Stimulated activated CD4-positive, alpha-beta T cell treated with anti-CD3 and anti-CD28 coated beads, Interleukin-12 subunit alpha, Interleukin-12 subunit beta, amount 100 ng/mL, for 48 hours (primary cell): ENCODE measurements at places on chromosomes 12 and 14.

DNA sequence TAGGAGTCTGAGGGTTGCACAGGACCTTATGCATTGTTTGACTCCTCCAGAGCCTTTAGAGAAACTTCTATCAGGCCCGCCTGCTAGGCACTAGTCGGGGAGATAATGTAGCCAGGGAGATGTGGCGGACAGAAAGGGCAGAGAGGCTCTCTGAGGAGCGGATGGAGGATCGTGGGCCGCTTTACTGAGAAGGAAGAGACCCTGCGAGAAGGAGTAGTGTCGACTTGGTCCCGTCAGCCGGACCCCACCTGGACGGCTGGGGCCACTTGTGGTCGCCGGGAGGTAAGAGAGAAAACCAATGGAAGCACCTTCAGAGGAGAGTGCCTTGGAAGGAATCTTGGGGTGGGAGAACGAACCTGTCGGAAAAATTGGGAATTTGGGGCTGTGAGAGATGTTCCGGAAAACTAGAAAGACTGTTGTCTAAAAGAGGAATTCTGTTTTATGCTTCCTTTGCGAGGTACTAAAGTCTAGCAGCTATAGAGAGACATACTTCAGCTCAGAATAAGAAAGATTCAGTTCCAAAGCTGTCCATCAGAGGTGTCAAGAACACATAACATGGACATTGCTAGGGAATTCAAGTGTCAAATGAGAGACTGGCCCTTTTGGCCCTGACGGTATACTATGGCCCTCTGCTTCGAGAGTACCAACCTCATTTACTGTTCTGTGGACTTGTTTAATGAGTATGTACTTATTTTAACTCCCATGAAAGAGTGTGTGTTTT is 660 bp upstream of the MCRS1 start:
- no peak for DNase-seq

DNA sequence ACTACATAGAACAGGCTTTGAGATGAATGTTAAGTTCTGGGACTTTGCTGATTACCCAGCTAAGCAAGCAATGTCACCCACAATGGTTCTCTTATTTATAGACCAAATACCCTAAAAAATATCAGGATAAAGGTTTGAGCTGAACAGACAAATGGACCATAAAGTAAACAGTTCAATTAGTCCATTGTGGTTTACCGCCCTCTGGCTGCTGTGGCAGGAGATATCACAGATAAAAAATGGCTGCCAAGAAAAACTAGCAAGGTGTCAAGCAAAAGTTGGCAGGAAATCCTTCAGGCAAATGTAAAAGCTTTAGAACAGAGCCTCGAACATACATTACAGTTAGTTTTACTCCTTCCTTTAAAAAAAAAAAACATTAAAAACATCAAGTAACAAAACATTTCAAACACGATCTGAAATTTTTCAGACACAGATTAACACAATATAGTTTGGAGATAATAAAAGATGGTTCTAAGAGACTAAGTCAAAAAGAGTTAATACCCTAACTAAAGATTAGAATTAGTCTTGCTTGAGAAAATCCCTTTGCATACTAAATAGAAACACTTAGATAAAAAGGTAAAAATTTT is 41.3 kb downstream of the MED13L start:
- no peak for DNase-seq

- no peak for DNase-seq
These were observed 2.1 kb upstream of the SLC11A2 start for GRCh38 chr12:51028126-51028812.

- DNase-seq = no peak
These were observed 49.5 kb downstream of the BEGAIN start for GRCh38 chr14:100537446-100538350.

DNA sequence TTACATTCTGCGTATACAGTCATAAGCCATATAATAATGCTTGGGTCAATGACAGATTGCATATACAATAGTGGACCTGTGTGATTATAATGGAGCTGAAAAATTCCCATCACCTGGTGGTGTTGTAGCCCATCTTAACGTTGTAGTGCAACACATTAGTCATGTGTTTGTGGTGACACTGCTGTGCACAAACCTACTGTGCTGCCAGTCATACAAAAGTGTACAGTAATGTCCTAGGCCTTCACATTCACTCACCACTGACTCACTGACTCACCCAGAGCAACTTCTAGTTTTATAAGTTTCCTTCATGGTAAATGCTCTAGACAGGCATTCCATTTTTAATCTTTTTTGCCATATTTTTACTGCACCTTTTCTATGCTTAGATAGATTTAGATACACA is 194.8 kb upstream of the SEL1L start:
- DNase-seq = no peak

GRCh38 chr12:56169229-56169759 is 11.1 kb downstream of the MYL6 start:
- DNase-seq = no peak

DNA sequence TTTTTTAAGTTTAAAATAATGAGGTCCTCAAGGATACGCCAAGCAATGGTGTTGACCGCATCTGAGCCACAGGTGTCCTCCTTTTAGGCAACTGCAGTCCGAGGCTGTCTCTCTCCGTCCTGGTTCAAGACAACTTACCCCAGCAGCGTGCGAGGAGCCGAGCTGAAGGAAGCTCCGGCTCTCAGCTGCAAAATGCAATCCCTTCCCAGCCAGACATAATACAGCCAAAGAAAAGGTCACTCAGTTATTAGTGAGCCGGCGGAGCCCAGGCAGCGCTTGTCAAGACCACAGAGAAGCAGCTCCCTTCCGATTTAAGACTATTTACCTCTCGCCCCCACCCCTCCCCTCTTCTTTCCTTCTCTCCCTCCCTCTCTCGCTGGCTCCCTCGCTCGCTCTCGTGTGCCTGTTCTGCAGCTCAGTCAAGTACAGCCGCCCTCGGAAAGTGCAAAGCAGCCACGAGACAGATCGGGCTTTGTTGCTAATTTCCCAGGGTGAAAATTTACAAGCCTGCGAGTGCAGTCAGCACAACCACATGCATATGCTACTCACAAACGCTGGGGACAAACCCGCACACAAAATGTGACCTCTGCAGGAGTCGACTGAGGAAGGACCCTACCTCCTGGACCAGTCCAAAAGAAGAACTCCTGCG is 363 bp upstream of the LMO3 start:
- no peak for DNase-seq

- no peak for DNase-seq
These were observed 499.2 kb downstream of the CCER1 start for GRCh38 chr12:90455756-90456155.

GRCh38 chr12:76035045-76035444 is 3.5 kb upstream of the PHLDA1 start:
- no peak for DNase-seq

DNA sequence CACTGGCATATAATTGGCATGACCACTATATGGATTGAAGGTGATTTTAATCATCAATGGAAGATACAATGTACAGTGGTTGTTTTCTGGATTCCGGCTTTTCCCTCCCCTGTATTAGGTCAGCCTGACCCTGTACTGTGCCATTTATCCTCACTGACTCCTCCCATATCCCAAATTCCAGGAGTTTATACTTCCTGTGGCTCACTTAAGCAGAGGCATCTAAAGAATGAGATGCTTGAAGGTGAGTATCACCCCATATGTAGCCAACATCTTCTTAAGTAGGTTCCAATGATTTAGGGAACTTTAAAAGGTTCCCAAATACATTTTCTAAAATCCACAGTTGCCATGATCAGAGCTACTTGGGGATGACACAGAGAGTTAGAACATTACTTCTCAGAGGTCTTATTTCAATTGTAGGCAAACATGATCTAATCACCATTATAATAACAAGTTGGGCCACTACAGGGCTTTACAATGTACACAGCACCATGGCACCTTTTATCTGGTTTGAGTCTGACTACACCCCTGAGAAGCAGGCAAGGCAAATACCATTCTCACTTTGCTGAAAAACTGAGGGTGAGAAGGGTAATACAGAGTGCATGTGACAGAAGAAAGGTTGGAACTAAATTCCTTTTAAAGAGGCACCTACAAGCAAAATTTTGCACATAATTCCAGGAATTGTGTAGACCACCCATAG is 212.3 kb upstream of the GARIN6 start:
- no peak for DNase-seq

DNA sequence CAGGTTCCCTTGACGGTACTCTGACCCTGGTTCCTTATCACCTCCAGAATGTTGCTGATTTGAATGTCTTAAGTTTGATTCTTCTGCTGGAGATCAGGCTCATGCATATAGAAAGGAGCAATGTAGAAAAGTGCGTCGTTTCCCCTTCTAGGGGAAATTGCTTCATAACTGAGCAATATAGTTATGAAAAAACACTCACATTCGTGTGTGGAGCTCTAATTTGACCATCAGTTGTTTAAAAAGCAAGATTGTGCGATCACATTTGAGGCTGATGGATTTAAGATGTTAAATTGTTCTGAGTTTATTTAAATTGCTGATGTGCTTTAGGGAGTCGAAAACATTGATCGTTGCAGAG is 19.2 kb downstream of the PELI2 start:
- DNase-seq = no peak

- DNase-seq = no peak
These were observed 24.8 kb downstream of the EPYC start for GRCh38 chr12:90979951-90980350.

- DNase-seq = no peak
These were observed 225.8 kb downstream of the C12orf42 start for GRCh38 chr12:103269946-103270345.

DNA sequence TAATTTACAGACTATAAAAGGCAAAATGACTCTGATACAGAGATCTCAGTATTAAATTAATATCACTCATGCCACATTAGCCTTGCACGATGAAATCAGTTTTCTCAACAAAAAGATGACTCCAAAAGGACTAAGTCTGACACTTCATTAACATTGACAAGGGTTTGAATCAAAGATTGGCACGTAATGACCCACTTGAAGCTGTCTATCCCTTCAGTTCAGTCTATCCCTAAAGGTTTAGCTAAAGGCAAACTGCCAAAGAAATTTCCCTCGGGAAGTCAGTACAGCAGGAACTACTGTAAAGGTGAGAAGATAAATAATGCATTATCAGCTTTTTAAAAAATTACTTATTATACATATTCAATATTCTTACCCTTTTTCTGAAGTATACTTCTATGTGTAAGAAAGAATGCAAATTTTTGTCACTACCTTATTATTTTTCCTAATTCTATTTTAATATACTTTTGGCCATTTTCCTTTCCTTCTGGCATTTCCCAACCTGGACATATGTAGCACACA is 127.1 kb downstream of the NELL2 start:
- DNase-seq = no peak

GRCh38 chr12:92300777-92301176 is 155.1 kb upstream of the BTG1 start:
- no peak for DNase-seq

DNA sequence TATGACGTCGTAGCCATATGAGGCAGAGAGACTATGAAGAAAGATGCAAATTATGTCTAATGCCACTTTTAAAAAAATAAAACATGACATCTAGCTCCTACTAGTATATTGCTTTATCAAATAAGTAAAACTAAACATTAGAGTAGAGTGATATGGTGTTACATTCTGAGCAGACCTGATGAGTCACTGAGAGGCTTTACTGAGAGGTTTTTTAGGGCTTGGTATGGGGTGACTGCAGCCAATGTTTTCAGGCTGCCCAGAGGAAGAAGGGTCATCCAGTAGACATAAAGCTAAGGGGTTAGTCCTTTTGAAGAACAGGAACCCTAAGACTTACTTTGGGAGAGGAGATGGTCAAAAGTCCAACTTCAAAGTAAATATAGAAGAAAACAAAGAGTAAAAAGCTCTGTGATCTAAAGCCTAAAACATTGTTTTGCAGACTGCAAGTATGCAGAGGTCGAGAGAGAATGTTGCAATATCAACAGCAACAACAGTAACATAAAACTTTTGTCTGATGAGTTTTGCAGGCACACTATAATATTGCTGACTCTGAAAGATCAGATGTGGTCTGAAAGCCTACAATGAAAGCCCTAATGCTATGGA is 774.7 kb downstream of the TMTC2 start:
- no peak for DNase-seq

DNA sequence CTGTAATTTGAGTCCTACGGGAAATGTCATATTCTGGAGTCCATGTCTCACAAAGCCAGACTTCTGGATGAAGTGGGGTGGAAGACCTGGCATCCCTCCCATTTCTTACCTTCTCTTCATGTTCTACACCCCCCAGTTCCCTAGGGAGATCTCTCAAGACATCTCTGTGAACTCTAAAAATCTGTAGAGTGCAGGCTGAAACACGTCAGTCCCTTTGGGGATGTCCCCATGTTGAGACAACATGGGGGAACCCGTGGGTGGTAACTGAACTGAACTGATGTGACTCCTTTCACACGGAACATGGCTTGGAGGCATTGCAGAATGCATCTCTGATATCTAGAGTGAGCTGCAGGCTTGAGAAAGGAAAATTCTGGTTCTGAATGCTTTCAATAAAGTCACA is 15.2 kb downstream of the SERPINA12 start:
- DNase-seq = no peak

DNA sequence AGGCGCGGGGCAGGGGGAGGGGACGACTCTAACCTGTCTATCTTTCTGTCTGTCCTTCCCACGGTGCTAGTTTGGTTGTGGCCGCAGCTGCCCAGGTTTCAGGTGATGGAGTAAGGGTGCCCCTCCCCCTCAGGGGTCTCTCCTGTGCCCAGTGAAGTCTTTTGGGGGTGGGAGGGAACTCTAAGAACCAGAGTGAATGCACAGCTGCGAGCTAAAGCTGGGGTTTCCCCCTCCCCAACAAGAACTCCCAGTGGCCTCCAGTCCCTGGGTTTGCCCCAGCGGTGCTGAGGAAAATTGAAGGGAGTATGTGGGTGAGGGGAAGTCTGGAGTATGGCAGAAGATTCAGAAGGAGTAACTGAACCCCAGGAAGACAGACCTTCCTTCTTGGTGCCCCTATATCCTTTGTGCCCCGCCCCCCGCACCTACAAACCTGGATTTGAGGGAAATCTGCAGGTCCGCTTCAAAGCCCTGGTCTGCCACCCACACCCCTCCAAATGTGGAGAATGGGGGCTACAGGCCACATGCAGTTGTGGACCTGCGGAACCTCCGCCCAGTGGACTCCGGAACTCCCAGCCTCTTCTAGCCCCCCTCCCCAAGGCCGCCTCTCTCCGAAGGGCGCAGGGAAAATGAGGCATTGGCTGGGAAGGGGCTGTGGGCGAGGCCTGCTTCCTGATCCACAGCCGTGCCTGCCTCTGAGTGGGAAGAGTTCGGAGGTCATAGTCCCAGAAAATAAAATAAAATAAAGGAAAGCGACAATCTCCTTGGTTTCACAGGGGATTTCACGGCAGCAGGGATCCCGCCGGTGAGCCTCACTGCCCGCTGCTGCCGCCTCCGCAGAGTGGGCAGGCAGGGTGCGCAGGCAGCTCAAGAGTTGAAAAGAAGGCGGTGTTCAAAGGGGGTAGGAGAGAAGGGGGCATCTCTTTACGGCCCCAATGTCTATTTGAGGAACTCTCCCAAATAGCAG is 3.4 kb upstream of the HOXC9 start:
- DNase-seq = no peak

GRCh38 chr12:123485756-123486155 is 27.8 kb downstream of the SNRNP35 start:
- no peak for DNase-seq

- DNase-seq = no peak
These were observed 95.1 kb downstream of the CAND1 start for GRCh38 chr12:67364228-67364627.
